ENCODE measurements at places on chromosomes 16 and 17.

- DNase-seq = no peak
Observed at GRCh38 chr16:54175552-54176375, 110.8 kb downstream of the IRX3 start.

DNA sequence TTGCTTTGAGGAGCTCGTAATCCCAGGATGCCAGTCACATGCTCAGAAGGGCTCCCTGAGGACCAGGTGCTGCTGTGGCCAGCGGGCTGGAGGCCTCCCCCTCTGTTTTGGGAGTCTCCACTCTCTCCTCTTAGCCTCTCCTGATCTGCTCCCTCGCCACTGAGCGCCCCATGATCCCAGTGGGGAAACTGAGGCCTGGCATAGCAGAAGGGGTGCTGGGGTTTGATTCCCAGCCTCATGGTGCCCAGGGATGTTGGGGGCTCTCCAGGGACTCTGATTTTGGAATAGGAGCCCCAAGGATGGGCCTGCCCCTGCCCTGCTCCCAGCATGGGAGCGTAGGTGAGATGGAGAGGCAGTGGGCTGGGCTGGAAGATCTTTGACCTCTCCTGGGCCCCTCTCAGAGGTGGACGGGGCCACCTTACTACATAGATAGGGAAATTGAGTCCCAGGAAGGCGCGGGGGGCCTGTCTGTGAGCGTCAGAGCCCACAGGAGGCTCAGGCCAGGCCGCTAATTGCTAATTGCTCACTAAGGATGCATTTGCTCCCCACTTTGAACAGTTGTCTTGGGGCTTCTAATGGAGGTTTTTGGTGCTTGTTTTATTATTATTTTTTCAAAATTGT, 525 bp upstream of the ADCY7 start:
- no peak for DNase-seq

DNA sequence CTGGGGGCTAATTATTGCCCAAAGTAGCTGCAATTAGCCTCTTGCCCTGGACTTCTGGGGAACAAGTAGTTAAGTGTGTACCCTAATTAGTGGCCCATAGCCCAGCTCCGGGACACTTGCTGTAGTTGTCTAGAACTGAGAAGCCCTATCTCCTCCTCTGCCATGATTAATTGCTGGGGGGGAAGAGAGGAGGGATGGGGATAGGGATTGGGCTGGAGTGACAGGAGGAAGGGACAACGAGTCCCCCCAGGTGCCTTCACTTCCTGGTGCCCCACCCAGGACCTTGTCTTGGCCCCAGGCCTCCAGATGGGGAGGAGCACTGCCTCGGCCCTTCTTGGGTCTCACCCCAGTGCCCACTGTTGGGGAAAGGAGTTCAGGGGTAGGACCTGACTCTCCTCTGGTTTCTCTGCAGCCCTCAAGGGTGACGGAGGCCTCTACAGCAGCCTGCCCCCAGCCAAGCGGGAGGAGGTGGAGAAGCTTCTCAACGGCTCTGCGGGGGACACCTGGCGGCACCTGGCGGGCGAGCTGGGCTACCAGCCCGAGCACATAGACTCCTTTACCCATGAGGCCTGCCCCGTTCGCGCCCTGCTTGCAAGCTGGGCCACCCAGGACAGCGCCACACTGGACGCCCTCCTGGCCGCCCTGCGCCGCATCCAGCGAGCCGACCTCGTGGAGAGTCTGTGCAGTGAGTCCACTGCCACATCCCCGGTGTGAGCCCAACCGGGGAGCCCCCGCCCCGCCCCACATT, 17.4 kb downstream of the NGFR start:
- no peak for DNase-seq

- DNase-seq = no peak
Observed at GRCh38 chr16:72928090-72928981, 119.6 kb downstream of the ZFHX3 start.

All from activated CD8-positive, alpha-beta memory T cell treated with anti-CD3 and anti-CD28 coated beads for 48 hours (primary cell).